GM12878 (cell line): ENCODE measurements at places on chromosomes 2 and 18.

- no peak for DNase-seq
Observed at GRCh38 chr2:127067620-127068350, 39.2 kb downstream of the BIN1 start.

DNA sequence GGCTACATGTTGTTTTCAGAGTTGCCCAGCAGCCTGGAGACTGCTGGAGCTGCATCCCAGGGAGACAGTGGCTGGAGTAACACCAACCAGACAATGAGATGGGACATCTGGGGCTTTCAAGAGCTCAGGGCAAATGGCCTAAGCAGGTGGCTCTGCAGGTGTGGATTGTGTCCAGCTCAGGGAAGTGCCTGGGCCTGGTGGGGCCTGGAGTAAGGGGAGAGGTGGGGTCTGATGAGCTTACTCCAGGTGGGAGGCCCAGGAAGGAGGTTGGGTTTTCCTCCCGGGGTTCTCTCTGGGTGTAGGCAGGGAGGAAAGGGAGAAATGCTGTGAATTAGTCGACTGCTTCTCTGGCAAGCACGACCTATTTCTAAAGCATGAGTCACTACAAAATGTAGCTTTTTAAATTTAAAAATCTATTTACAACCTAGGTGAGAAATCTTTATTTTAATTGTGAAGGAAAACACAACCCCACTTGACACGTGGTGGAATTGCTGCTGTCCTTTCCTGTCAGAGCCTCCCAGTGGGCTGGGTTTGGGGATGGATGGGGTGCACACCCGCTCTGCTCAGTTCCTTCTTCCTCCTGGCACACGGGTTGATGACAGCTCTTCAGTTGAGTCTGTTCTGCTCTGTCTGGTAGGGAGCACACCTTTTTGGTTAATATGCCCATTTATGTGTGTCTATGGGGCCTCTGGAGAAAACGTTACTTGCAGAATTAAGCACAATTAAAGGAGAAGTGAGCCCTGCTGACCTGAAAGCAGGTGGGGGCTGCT lies 81.6 kb downstream of the SH3RF3 start:
- DNase-seq = no peak

DNA sequence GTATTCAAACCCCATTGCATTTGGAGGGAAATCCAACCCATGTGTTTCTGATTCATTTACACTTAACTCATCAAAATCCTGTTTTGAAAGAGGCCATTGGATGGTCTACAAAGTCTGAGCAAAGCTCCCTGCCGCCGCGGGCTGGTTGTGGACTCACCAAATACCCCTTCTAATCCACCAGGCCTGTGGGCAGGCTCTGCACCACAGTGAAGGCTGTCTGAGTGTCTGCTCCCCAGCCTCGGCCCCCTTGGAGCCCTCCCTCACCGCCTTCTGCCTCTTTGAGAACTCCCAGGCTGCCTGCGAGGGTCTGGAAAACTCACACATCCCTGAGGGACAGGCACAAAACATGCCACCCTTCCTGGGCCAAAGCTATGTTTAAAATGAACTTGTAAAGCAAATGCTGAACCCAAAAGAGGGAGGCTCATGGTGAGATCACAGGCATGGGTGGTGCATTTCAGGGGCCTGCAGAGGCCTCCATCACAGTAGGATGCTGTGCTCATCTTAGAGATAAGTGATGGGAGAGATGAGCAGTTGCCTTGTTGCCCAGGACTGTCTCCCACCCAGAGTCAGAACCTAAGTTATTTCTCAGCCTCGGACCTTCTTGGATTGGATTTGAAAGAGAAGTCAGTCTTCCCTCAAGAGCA lies 225.0 kb downstream of the CYP26B1 start:
- DNase-seq = no peak

DNA sequence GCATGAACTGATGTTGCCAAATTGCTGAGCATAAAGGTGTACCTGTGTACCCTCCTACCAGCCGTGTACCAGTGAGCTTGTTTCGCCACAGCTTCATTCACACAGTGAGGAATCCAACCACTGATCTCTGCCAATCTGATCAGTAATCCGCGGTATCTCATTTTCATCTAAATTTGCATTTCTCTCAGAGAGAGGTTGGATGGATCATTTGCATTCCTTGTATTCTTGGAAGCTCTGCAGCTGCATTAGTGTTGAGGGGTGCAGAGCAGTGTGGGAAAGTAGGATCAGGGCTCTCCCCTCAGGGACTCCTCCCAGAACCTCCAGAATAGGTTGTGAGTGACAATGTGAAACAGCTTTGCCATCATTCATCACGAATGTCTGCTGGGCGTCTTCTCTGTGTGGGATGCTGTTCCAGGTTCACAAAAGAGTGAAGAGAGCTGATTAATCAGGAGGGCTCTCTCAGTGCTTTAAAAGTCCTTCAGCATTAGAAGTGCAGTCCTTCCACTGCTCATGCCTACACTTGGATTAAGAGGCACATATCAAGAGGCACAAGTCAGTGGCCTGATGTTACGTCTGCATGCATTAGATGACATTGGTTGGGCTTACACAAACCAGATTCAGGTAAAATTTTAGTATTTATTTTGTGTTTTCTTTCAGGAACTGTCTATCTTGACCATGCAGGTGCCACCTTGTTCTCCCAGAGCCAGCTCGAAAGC lies 7.5 kb downstream of the MOCOS start:
- no peak for DNase-seq

GRCh38 chr2:121095257-121096080 lies 189.5 kb downstream of the TFCP2L1 start:
- no peak for DNase-seq

DNA sequence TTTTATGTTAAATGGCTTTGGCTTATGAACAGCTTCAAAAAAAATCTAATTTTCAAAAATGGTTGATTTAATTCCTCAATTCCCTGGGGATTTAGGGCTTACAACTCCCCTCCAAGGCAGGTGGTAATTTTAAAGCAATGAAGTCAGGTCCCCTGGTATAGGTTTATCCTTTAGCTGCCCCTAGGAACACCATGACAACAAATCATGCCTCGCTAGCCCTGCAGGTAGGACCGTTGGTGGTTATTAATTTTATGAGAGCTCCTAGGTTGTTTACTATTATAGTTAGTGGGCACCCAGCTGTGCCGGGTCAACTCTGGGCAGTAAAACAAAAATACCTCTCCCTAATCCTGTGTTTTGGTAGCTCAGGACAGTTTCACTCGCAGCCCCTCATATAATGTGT lies 26.2 kb upstream of the MBOAT2 start:
- no peak for DNase-seq

DNA sequence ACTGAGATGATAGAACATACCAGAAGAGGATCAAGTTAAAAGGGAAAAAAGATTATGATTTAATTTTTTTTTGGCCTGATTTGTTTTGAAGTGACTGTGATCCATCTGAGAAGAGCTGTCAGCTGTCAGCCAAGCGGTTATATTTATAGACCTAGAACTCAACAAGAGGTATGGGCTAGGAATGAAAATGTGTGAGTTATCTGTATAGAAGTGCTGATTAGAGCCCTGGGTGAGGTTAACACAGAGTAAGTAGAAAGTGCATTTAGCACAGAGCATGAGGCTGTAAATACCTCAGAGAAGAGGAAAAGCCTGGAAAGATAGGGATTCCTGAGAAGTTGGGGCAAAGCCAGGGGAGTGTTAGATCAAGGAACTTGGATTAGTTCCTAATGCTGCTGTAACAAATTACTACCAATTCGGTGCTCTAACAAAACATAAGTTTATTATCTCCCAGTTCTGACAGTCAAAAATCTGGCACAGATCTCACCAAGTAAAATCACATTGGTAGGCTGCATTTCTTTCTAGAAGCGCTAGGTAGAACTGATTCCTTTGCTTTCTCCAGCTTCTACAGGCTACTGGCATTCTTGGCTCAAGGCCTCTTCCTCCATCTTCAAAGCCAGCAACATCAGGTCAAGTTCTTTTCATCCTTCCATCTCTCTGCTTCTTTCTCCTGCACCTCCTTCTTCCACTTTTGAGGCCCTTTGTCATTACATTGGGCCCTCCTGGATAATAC lies 197.4 kb upstream of the SPHKAP start:
- DNase-seq = no peak

GRCh38 chr2:241314226-241315092 lies 1.0 kb downstream of the HDLBP start:
- no peak for DNase-seq

GRCh38 chr2:16477648-16478047 lies 188.0 kb downstream of the CYRIA start:
- DNase-seq = no peak

GRCh38 chr2:219404291-219404910 lies 13.8 kb upstream of the DES start:
- DNase-seq = no peak

DNA sequence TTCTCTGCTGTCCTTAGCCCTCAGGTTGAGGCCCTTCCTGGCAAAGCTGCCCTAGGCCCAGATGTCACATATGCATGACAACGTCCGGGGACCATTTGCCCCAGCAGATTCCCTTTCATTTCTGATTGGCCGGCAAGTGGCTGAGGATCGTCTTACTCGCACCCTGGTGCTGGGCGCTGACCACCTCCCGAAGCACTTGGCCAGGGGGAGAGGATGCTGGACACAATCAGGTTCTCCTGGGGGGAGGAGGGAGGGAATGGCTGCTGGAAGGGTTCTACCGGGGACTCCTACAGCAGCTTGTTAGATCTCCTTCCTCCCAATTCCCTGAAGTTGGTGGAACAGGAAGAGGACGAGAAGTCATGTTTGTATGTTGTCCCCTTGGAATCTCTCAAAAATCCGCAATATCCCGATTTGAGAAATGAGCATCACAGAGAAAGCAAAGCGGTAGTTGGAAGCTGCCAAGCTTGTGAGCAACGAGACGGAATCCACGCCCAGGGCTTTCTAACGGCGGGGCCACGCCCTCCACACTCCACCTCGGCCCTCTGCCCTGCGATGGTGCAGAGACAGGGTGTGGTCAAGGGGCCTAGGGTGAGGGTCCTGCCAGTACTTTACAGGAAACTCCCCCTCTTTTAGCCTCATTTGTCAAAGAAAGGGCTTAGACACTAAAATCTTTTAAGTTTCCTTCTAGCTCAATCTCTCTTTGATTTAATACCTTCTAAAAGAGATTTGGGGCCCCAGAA lies 61.8 kb upstream of the YWHAQ start:
- DNase-seq = no peak

GRCh38 chr2:109663721-109664120 lies 49.6 kb downstream of the SOWAHC start:
- DNase-seq = no peak

GRCh38 chr2:196747400-196747799 lies 52.1 kb downstream of the GTF3C3 start:
- no peak for DNase-seq

DNA sequence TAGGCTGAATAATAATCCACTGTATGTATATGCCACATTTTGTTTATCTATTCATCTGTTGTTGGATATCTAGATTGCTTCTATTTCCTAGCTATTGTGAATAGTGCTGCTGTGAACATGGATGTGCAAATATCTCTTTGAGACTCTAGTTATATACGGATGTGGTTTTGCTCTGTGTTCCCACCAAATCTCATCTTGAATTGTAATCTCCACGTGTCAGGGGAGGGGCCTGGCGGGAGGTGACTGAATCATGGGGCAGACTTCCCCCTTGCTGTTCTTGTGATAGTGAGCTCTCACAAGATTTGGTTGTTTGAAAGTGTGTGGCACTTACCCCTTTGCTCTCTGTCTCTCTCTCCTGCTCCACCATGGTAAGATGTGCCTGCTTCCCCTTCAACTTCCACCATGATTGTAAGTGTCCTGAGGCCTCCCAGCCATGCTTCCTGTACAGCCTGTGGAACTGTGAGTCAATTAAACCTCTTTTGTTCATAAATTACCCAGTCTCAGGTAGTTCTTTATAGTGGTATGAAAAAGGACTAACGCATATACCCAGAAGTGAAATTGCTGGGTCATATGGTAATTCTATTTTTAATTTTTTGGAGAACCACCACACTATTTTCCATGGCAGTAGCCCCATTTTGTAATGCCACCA lies 86.1 kb upstream of the UPP2 start:
- DNase-seq = no peak

- no peak for DNase-seq
Observed at GRCh38 chr18:13628211-13628610, 98.1 kb downstream of the FAM210A start.
